ENCODE measurements at places on chromosomes 2 and 18. TPM values are rescaled to one million over a fixed set of nuclear protein-coding genes. Genes with fewer than 3 reads are reported as not detected.

- no peak overlapping the region for H3K4me3 ChIP-seq
- DNase-seq: no peak
- no peaks in the 10 kb centered on the region for H3K27me3 ChIP-seq
- H3K4me1 ChIP-seq: peaks cover 32% of the 10 kb centered on the region
These were observed 124.2 kb downstream of the COPS8 start for GRCh38 chr2:237209885-237210284.

DNA sequence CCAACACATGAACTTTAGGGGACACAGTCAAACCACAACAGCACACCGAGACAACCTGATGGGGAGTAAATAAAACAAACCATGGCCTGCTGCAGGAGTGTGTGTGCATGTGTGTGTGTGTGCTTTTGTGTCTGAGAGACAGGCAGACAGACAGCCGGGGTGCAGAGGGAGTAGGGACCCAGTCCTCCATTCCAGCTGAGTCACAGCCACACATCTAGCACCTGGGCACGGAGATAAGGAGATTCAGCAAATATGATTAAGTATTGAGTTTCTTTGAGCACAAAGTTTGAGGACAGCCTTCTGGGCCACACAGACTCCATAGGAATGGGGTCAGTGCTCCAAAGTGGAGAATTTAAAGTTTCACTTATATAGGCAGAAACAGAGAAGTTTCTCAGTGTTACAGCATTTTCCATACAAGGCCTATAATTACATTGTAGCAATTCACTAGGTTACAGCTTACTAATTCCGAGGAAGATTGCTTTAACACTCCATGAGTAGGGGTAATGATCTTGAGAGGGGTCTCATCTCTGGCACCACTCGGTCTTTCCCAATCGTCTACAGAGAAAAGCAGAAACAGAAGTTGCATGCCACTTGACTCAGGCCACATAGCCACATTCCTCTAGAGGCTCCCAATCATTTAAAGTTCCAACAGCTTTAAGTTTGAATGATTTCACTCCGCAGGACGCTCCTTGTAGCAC, 30.8 kb upstream of the PRLH start:
- H3K36me3 ChIP-seq: no peaks in the 10 kb centered on the region
- H3K27me3 ChIP-seq: no peaks in the 10 kb centered on the region
- no peak overlapping the region for H3K27ac ChIP-seq
- H3K4me1 ChIP-seq: no peaks in the 10 kb centered on the region

DNA sequence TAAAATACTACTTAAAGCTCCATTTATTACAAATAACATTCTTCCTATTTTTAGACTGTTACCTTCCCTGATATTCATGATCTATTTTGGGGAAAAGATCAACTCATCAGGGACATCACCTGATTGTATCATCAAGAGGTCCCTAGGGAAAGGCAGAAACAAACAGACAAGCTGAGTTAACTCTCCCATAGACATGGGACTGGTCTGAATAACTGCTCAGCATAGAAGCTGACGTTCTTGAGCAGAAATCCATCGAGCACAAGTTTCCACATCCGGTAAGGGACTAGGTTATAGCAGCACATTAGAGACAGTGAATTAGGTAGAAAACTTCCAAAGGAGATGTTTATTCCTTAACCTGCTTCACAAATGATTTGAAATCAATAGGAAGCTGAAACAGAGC, 1100.4 kb upstream of the SLC39A10 start:
- no peak overlapping the region for H3K27ac ChIP-seq
- no peak for DNase-seq
- H3K36me3 ChIP-seq: no peaks in the 10 kb centered on the region
- H3K4me1 ChIP-seq: no peaks in the 10 kb centered on the region

GRCh38 chr2:25524507-25524906, 148.9 kb downstream of the DTNB start:
- DNase-seq: no peak
- H3K27me3 ChIP-seq: no peaks in the 10 kb centered on the region
- no peak overlapping the region for H3K27ac ChIP-seq
- no peak overlapping the region for H3K4me3 ChIP-seq
- H3K4me1 ChIP-seq: peaks cover 14% of the 10 kb centered on the region
- H3K36me3 ChIP-seq: no peaks in the 10 kb centered on the region

DNA sequence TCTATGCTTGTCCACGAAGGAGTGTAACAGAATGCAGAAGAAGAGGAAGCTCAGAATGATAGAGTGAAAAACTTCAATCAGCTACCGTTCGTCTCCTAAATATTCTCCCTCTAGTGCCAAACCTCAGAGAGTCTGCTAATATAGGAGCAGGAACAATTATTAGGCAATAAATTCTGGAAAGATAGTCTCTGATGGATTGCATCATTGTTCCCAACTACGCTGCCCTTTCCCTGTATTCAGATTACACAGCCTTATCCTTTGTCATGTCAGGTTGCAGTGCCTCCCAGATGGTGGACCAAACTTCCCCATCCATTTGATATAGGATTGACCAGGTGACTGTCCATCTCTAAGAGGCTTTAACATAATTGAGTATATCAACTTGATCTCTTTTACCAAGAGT, 811.5 kb upstream of the CHAC2 start:
- no peaks in the 10 kb centered on the region for H3K27me3 ChIP-seq
- DNase-seq: no peak
- no peak overlapping the region for H3K27ac ChIP-seq
- no peak overlapping the region for H3K4me3 ChIP-seq

GRCh38 chr2:106970471-106971261, 84.7 kb upstream of the ST6GAL2 start:
- H3K4me3 ChIP-seq: no peak overlapping the region
- H3K4me1 ChIP-seq: peaks cover 18% of the 10 kb centered on the region
- 0 out of 2 replicates have a peak overlapping the region, but pooled peaks have one; percentile 5 for H3K27ac ChIP-seq
- DNase-seq: no peak
- no peaks in the 10 kb centered on the region for H3K36me3 ChIP-seq

- H3K36me3 ChIP-seq: no peaks in the 10 kb centered on the region
- H3K27me3 ChIP-seq: no peaks in the 10 kb centered on the region
- no peak overlapping the region for H3K27ac ChIP-seq
- H3K4me3 ChIP-seq: no peak overlapping the region
- H3K4me1 ChIP-seq: peaks cover 15% of the 10 kb centered on the region
- DNase-seq: no peak
These were observed 149.9 kb upstream of the TWIST2 start for GRCh38 chr2:238698072-238698352.

The MOGAT1 gene
- not detected for total RNA-seq

The IL1F10 gene
- not detected for total RNA-seq

All from SJSA1 (cell line).